ENCODE measurements at places on chromosomes 12 and 14.

GRCh38 chr12:12823300-12823699 lies 10.2 kb downstream of the DDX47 start:
- DNase-seq: peak; percentile 87

DNA sequence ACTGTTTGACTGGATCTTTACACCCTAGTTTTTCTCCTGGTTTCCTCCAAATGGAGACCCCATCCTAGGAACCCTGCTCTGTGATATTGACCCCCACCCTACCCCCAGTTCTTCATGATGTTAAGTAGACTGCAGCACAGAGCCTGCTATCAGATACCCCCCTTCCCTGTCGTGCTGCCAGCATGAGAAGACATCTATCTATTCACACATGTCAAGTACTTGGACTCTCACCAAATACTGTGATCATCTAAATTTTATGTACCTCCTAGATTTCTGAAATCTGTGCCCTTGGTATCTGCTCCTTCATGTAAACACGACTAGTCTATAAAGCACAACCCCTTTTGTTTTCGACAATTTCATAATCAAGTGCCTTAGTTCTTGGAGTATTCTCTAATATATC lies 38.9 kb downstream of the FERMT2 start:
- no peak for DNase-seq

GRCh38 chr12:89864411-89864810 lies 155.8 kb upstream of the ATP2B1 start:
- DNase-seq: peak; percentile 29

DNA sequence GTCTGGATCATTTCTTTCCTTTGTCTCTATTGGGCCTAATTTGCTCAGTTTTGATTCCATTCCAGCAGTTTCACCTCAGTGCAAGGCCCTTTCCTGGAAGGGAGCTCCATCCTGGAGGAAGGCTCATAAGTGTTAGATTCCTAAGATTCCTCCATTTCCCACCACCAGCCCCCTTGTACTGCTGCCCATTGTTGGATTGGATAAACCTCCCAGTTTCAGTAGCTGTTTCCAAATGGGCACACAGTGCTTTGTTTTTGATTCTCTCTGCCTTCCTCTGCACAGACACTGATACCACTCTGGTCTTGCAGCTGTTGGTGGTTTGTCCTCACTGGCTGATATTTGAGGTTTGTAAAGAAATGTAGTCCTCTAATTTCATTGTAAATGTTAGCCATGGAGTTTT lies 158.9 kb downstream of the SLC15A5 start:
- no peak for DNase-seq

DNA sequence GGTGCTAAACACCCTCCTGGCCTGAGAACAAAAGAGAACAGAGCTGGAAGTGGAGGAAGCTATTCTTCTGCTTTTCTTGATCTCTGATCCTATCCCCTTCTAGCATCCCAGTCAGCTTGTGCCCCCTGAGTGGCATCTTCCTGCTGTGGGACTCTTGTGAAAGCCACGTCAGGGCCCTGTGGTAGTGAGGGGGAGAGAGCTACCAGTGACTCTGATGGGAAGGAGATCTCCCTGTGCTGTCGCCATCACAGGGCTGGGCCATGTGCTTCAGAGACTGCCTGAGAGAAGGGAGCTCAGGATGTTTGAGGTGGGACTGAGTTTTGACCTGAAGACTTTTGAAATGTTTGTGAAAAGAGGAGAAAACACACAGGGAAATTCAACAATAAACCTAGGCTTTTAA lies 107.6 kb upstream of the FUT8 start:
- DNase-seq: no peak

DNA sequence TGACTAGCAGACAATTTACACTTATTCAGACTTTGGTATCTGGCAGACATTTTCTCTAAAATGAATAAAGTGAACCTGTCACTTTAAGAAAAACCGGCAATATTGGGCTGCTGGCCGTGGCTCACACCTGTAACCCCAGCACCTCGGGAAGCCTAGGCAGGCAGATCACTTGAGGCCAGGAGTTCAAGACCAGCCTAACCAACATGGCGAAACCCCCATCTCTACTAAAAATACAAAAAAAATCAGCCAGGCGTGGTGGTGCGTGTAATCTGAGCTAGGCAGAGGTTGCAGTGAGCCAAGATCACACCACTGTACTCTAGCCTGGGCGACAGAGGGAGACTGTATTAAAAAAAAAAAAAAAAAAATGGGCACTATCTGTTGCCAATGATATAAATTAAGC lies 11.5 kb downstream of the DUSP16 start:
- DNase-seq: no peak

DNA sequence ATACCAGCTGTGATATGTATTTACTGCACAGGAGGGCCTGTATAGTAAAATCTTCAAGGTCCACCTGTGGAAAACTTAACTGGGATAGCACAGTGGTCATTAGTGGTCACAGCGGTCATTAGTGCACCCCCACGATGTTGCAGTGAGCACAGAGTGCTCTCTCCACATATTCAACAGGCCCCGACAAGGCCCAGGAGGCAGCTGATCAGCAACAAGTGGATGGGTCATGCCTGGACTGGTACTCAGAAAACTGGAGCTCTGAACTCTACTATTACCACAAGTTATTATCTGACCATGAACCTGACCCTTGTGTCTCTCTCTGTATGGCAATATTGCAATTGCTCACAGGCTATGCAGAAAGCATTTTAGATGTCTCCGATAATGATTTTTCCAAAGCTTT lies 129.5 kb downstream of the SLC35F4 start:
- peak; percentile 65 for DNase-seq

GRCh38 chr12:64407342-64408223 lies 3.4 kb downstream of the XPOT start:
- no peak for DNase-seq

DNA sequence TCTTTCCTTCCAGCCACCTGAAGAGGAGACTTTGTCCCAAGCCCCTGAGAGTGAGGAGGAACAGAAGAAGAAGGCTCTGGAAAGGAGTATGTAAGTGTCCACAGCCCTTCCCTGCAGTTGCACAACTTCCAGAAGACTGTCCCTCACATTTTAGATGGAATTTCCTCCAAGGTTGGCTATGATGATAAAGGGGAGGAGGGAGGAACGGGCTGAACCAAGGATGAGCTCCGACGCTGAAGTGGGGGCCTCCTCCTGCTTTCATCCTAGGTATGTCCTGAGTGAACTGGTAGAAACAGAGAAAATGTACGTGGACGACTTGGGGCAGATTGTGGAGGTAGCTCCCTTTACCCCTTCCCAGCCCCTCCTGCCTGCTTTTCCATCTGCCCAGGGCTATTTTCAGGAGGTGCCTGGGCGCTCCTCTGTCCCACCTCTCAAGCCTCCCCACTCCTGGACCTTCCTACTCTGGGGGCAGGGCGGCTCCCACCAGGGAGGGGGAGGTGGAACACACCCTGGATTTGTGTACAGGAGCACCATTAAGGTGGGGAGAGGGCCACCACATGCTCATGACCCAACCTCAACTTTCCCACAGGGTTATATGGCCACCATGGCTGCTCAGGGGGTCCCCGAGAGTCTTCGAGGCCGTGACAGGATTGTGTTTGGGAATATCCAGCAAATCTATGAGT lies 2.3 kb downstream of the ARHGEF25 start:
- no peak for DNase-seq

DNA sequence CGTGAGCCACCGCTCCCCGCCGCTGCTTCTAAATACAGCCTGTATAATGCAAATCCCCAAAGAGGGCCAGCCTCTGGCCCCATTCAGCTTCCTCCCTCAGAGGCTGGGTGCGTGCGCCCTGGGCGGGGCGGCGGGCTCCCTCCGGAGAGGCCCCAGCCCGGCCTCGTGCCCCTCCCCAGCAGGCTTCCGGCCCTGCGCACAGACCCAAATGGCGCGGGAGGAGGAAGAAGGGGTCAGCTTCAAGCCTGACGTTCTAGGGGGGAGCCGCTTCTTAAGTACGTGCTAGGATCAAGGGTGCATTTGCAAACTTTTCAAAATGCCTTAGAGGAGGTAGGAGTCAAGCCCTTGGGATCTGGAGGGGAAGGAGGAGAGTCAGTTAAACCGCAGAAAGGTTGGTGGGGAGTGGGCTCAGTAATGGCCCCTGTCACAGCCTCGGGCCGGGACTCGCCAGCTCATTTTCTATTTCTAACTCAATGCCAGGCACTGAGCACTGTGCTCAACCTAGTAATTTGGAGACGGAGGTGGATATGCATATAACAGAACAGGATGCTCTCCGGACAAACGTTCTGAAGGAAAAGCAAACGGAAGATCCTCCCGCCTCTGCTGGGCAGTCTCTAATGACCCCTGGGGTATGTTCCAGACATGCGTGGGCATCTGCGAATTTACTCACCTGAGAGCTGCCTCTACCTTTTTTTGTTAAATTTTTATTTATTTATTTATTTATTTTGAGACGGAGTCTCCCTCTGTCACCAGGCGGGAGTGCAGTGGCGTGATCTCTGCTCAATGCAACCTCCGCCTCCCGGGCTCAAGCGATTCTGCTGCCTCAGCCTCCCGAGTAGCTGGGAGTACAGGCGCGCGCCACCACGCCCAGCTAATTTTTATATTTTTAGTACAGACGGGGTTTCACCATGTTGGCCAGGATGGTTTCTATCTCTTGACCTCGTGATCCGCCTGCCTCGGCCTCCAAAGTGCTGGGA lies 32.3 kb downstream of the NINJ2 start:
- DNase-seq: no peak

DNA sequence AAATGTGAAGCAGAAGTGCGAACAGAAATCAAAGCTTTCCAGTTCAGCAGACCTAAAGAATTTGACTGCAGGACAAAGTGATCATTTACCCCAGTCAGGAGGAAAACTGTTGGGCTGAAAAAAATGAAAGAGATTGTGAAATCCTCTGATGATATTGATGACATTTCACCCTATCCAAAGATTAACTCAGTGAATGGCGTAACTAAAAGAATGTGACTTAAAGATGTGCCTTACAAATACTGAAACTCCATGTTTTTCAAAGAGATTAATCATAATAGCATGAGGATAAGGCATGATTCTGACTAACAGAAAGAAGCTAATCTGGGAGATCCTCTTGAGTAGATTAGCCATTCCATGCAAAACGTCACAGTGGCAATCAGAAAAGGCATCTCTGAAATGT lies 225.6 kb downstream of the DUSP6 start:
- DNase-seq: peak; percentile 15

DNA sequence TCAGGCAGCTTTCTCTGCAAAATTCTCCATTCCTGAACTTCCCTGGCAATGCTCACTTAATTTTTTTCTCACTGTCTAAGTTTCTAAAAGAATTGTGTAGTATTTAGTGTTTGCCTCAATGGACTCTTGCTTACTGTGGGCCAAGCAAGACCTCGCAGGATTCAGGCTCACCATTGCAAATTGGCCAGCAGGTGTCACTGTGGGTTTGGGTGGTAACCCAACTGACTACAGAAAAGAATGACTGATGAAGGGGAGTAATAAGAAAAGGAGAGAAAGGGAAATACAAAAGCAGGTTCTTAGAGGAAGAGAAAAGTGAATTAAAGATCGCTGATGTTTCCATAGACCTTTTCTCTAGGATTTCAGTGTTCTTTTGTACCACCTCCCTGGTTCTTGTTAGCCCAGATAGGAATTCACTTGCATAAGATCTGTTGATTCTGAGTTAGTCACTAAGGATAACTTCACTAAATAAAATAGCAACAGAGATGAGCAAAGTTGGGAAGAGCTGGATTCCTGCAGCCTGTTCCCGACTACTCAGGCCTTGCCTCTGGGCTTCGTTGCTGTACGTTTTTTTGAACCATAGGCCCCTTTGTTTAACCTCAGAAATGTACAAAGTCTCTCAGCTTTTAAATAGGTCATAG lies 386.5 kb upstream of the DDHD1 start:
- peak; percentile 66 for DNase-seq

GRCh38 chr14:77579065-77579464 lies 37.4 kb downstream of the SPTLC2 start:
- DNase-seq: no peak

GRCh38 chr12:92339198-92339821 lies 193.7 kb upstream of the BTG1 start:
- no peak for DNase-seq

- DNase-seq: no peak
Observed at GRCh38 chr12:67582238-67582834, 66.2 kb upstream of the DYRK2 start.

- DNase-seq: no peak
Observed at GRCh38 chr12:12156116-12156515, 85.4 kb downstream of the BCL2L14 start.

GRCh38 chr12:72777806-72778205 lies 505.6 kb downstream of the TRHDE start:
- DNase-seq: no peak

- DNase-seq: peak; percentile 27
Observed at GRCh38 chr12:45244561-45245343, 28.9 kb downstream of the ANO6 start.

GRCh38 chr14:46488374-46488773 lies 163.2 kb downstream of the RPL10L start:
- DNase-seq: peak; percentile 93

- no peak for DNase-seq
Observed at GRCh38 chr12:117188121-117188665, 2.1 kb downstream of the FBXO21 start.

DNA sequence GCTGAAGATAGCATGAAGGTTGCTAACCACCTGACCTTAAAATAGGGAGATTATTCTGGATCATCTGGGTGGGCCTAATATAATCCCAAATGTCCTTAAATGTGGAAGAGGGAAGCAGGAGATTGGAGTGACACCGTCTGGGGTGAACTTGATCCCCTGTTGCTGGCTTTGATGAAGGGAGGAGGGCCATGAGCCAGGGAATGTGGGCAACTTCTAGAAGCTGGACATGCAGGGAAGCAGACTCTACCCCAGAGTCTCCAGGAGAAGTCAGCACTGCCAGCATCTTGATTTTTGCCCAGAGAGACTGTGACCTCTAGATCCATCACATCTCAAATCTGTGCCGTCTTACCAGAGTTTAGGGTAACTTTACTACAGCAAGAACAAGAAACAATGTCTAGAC lies 9.2 kb upstream of the KRT5 start:
- no peak for DNase-seq

DNA sequence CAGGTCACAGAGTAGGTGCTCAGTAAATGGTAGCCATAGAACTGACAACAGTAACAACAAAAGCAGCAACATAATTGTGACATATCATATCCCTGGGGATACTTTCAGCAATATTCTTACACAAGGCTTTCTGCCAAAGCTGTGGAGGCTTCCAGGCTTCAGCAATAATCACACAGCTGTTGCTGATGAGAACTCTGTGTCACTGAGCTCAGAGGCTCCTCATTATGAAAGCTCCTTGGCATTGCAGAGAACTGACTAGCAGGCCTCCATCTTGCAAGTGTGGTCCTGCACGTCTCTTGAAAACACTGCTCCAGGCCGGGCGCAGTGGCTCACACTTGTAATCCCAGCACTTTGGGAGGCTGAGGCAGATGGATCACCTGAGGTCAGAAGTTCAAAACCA lies 97.3 kb upstream of the BTG1 start:
- DNase-seq: no peak

GRCh38 chr12:68336889-68337303 lies 4.7 kb upstream of the MDM1 start:
- peak; percentile 87 for DNase-seq

- no peak for DNase-seq
Observed at GRCh38 chr14:99624971-99625370, 20.0 kb upstream of the HHIPL1 start.

DNA sequence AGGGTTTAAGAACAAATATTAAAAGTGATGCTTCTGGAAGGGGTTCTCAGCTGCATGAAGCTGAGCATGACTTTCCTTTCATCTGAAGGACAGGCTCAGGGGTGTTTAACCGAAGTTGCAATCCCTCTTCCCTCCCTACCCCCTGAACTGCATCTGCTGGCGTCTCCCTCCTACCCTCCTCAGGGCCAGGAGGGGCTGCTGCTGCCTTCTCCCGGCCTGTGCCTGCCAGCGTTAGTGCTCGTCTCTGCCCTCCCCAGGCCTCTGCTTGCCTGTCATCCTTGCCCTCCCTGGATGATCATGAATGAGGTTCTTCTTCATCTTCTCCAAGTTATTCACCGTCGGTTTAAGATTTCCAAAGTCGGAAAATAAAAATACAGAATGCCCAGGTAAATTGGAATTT lies 12.2 kb downstream of the SMOC1 start:
- DNase-seq: no peak
